ENCODE measurements at places on chromosomes 3 and 15. TPM values are rescaled to one million over a fixed set of nuclear protein-coding genes. Genes with fewer than 3 reads are reported as not detected.

The LEKR1 gene
- 1.6 TPM for total RNA-seq

The CHRD gene
- total RNA-seq: 0.03 TPM

The C3orf22 gene
- total RNA-seq: not detected

The LSAMP gene
- 0.16 TPM for total RNA-seq

The UBXN7 gene
- total RNA-seq: 9.5 TPM

The GP9 gene
- total RNA-seq: not detected

The CHST13 gene
- not detected for total RNA-seq

The DUOX1 gene
- total RNA-seq: not detected

The DPPA2 gene
- not detected for total RNA-seq

The CLEC3B gene
- total RNA-seq: 2.0 TPM

Measured in MG63 (cell line).